Psoas muscle (tissue), 8 donors: ENCODE measurements at places on chromosomes 5 and 9. TPM values are rescaled to one million over a fixed set of nuclear protein-coding genes. Genes with fewer than 3 reads are reported as not detected.

DNA sequence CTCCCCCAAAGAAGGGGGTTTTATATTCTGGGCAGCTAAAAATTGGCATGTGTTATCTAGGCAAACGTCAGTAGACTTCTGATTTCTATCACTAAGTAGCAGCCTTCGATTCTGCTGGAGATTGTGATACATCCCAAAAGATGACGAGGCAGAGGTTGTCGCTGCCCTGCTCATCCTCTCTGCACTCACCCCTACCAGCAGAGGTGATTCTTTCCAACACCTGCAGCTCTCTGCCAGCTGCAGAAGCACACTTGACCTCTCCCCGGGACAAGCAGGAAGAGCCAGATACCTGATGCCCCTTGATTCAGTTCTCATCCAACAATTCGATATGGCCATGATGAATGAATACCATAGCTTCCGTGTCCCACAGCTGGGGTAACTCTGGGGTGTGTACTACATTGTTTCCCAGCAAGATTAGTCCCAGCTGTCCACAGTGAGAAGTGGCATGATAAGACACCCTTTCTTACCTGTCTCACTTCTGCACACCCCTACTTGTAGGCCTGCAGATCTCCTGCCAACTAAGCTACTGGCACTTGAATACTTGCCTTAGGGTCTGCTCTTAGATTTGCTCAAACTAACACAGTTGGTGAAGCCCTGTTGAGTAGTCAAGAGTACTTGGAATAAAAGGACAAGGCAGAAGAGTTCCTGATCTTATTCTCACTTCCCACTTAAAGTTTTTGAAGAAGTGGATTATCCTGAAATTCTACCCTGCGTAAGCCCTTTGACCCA, 37.6 kb upstream of the SMAD5 start:
- DNase-seq: no peak
- H3K27ac ChIP-seq: no peak overlapping the region
- no peaks in the 10 kb centered on the region for H3K36me3 ChIP-seq
- H3K4me3 ChIP-seq: no peak overlapping the region

DNA sequence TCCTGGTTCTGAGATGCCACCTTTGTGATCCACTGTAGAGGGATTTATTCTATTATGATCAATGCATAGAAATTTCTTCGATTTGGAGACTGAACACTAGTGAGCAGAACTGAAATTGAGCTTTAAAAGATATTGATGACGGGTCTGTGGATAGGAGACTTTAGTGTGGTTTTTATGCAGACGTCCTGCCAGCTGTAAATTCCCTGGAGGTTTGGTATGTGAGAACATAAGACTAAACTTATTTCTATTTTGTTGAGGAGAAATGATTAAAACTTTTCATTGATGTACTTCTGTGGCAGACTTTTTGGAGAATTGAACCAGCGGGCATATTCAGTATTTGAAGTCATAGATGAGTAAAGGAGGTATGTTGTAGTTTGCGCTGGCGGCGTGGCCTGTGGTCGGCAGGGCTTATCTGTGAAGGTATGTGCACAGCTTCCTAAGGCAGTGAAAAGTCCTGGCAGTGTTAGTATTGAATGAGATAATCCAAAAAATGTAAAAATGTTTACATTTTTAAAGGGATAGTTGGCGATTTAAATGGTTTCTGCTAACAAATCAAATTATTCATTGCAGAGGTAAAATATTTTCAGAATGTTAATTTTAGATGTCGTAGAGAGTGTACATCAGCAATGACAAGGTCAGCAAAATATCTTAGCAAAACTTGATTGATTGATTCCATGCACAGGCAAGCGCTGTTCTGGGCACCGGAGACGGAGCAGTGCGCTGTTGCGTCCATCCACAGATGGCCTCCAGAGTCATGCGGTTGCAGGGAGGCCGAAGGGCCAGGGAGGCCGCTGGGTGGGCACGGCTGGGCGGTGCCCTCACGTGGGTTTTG, 20.4 kb downstream of the TENT4A start:
- no peak overlapping the region for H3K4me3 ChIP-seq
- H3K4me1 ChIP-seq: peaks cover 69% of the 10 kb centered on the region
- H3K27ac ChIP-seq: peak overlapping the region; percentile 71
- no peak for DNase-seq

DNA sequence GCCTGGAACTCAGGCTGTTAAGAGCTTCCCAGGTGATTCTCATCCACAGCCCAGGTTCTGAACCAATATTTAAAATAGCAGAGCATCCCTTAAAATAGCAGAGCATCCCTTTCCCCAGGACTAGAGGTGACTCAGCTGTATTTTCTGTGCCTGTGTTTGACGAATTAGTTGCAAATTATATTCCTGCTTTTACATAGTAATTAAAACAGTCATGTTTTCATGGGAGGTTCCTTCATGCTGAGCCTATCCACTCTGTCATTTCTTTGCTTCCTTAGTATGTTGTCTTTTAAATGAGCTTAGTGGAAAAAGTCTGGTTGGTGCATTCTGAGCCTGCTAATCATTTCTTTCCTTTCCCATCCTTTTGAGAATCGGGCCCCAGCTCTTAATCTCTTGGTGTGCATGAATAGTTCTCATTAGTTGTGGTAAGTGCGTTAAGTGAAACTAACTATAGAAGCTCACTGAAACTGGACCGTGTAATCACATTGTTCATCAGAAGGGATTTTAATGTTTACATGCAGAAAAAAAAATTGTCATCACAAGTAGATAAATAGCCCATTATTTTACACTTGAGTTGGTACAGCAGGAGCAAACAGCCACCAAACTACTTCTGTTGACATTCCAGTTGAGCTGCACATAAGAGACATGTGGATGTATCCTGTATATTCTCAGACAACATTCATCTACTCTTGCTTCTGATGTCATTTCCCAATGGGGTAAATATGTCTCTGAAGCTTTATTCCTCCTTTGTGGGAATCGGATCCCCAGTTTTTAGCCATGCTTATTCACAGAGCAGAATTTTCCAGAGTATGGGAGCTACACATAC, 596.9 kb upstream of the WWC1 start:
- no peak overlapping the region for H3K27ac ChIP-seq
- no peaks in the 10 kb centered on the region for H3K4me1 ChIP-seq
- H3K36me3 ChIP-seq: no peaks in the 10 kb centered on the region
- no peak overlapping the region for H3K4me3 ChIP-seq

DNA sequence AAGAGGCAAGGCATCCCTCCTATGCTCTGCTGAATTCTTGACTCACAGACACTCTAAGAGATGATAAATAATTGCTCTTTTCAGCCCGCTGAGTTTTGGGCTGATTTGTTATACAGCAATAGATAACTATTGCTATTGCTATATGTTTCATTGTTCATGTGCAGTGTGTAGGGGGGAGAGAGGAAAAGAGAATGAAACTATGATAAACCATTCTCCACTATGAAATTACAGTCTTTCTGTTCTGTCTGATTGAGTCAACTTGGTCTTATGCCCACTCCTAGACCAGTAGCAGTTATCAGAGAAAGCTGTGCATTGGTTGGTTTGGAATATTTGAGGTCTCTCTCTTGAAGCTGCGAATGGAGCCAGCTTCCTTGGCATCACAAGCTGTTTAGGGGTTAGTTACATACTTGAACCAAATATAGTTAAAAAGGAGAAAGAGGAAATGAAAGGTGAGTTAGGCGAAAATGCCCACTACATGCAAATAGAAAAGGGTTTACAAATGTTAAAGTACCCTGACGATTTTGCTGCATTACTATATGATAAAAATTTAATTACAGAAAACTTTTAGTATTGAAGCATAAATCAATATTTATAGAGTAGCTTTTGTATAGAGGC, 136.3 kb upstream of the ACTBL2 start:
- no peak overlapping the region for H3K4me3 ChIP-seq
- no peaks in the 10 kb centered on the region for H3K36me3 ChIP-seq
- no peak for DNase-seq
- no peaks in the 10 kb centered on the region for H3K27me3 ChIP-seq
- H3K27ac ChIP-seq: no peak overlapping the region

DNA sequence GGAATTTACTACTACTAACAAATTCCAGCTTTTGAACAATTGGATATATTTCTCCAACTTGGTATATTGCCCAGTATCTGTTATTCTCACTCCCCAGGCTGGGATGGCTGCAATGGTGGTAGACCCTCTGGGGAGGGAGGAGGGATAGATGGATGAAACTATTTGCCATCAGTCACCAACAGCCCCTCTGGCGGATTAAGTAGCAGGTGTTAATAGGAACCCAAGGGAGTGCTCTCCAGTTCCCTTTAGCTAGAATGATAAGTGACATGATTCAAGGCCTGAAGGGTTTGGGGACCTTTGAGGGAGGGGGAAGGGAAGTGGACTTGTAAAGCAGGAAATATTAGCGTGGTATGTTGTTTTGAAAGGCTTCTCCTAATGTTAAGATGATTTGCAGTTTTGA, 824.0 kb upstream of the ARRDC3 start:
- H3K4me1 ChIP-seq: no peaks in the 10 kb centered on the region
- no peak for DNase-seq
- H3K27ac ChIP-seq: no peak overlapping the region
- no peak overlapping the region for H3K4me3 ChIP-seq

DNA sequence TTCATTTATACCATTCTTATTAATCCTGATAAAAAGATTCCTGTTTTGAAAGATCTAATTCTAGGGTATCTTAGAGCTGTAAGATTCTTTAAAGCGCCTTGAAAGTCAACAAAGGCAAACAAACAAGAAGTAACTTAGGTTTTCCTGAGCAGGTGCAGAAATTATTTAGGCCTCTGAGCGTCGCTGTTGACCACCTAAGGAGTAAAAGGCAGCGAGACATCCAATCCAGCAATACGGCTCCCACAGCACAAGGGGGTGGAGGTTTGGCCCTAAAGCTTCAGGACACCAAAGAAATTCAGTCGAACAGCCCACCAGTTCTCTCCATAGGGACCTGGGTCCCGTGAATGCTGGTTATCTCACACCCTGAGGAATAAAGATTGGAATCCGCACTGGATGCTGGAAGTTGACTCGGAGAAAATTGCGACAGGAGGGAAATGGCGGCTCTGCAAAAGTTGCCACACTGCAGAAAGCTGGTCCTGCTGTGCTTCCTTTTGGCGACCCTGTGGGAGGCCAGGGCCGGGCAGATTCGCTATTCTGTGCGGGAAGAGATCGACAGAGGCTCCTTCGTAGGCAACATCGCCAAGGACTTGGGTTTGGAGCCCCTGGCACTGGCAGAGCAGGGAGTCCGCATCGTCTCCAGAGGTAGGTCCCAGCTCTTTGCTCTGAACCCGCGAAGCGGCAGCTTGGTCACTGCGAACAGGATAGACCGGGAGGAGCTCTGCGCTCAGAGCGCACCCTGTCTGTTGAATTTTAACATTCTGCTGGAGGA, at the start of gene PCDHGA2:
PCDHGA2 (plus strand) TSS at position 223 of the 769 bp plus-strand sequence.
- no peaks in the 10 kb centered on the region for H3K4me1 ChIP-seq
- no peak for DNase-seq
- peak within 1 kb of the TSS; percentile 60 for H3K4me3 ChIP-seq
- H3K27ac ChIP-seq: peak within 1 kb of the TSS; percentile 64

- no peak overlapping the region for H3K27ac ChIP-seq
- H3K27me3 ChIP-seq: no peaks in the 10 kb centered on the region
- no peaks in the 10 kb centered on the region for H3K4me1 ChIP-seq
- H3K36me3 ChIP-seq: no peaks in the 10 kb centered on the region
Observed at GRCh38 chr9:21933865-21934264, 60.3 kb downstream of the CDKN2A start.

DNA sequence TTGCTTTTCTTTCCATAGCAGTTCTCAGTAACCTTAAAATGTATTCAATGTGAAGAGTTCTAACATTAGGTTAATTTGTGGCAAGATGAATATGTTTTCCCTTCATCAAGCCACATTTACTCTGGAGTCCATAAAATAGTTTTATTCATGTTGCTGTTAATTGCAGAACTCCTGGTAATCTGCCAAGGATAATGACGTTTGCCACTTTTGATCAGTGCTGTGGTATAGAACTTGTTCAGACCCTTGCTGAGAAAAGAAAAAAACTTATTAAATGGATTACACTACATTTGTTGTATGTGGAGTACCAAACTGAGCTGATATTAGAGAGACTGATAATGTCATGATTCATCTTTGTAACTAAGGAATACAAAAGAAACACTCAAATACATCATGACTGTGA, 212.4 kb upstream of the DMAC1 start:
- no peaks in the 10 kb centered on the region for H3K27me3 ChIP-seq
- H3K4me3 ChIP-seq: no peak overlapping the region

- no peaks in the 10 kb centered on the region for H3K4me1 ChIP-seq
- H3K27me3 ChIP-seq: no peaks in the 10 kb centered on the region
- no peak overlapping the region for H3K27ac ChIP-seq
- H3K4me3 ChIP-seq: no peak overlapping the region
Observed at GRCh38 chr5:145347026-145347616, 488.0 kb downstream of the PRELID2 start.

DNA sequence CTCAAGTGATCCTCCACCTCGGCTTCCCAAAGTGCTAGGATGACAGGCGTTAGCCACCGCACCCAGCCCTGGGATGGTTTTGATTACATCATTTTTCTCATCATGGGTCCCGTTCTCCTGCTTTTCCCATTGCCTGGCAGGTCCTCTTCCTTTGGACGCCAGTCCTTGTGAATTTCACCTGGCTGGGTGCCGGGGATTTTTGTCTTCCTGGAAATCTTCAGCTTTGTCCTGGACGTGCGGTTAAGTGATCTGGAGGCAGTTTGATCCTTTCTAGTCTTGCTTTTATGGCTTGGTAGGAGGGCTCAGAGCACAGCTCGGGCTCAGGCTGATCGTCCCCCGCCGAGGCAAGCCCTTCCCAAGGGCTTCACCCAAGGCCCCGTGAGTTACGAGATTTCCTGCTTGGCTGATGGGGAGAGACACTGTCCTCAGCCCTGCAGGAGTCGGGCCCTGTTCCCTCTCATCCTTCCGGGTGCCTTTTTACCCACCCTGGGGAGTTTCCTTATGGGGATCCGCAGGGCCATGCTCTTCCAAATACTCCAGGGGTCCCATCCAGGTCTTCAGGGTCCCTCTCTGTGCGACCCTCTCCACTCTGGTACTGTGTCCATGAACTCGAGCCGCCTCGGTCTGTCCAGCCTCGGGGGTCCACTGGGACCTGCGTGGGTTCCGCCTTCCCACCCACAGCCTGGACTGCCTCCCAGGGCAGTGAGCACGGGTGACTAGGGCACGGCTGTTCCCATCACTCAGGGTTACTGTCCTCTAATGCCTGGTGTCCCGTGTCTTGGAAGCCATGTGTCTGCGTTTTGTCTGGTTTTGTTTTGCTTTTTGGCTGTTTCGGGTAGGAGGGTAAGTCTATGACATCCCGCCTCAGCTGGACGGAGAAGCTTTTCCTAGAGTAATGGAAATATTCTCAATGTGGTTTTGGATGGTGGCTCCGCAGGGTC, 22.3 kb upstream of the EGFL7 start:
- no peaks in the 10 kb centered on the region for H3K36me3 ChIP-seq
- H3K4me1 ChIP-seq: peaks cover 10% of the 10 kb centered on the region
- H3K4me3 ChIP-seq: no peak overlapping the region
- peaks cover 14% of the 10 kb centered on the region for H3K27me3 ChIP-seq
- peak overlapping the region; percentile 53 for H3K27ac ChIP-seq

DNA sequence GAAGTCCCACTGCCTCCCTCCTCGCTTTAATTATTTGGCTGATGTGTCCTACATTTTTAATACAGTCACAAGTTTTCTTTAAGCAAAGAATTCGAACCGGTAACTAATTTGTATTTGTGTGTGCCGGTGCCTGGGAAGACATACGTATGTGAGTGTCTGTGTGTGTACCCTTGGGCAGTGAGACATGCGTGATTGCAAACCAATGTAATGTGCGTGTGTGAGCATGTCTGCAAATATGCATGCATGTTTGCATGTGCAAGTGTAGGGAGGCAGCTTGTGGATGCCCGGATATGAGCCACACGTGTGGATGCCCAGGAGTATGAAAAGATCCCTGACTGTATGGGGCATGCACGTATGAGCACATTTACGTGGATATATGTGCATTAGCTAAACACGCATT, 44.4 kb upstream of the NEK6 start:
- DNase-seq: no peak
- H3K27ac ChIP-seq: no peak overlapping the region
- H3K4me3 ChIP-seq: no peak overlapping the region
- no peaks in the 10 kb centered on the region for H3K27me3 ChIP-seq

PHF24 gene
- total RNA-seq: not detected

CDC20B gene
- total RNA-seq: not detected

PCDHGA1 gene
- 0.51 TPM for total RNA-seq
